CD4-positive, alpha-beta T cell treated with Interleukin-15 for 4 hours (primary cell): ENCODE measurements at places on chromosomes 12 and 14.

DNA sequence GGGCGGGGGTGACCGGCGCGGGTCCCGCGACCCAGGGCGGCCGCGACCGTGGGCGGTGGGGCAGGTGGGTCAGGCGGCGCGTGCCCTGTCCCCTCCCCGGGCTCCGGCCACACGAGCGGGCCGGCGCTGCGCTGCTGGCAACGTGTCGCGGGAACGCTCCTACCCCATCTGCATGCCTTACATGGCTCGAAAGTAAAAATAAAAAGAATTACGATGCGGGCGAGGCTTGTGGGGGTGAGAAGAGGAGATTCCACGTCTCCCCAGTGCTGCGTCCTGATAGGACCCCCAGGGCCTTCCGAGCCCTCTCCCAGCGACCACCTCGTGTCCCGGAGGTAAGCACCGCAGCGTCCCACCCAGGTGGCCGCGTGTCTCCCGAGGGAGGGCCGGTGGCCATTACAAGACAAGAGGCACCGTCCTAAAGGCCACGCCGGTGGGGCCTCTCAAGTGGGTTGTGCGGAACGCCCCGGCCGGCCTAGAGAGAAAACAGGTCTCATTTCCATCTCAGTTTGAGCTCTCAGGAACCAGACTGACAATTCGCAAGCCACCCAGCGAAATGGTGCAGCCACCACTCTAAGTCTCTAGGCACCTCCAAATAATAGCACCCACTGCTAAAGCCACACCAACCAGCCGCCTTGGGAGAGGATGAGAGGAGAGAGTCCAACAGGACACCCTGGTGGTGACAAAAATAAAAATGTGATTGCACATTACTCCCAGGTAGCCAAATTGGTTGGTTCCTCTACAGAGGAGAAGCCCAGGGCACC is 612 bp upstream of the FOXN3 start:
- peak; percentile 66 for DNase-seq

DNA sequence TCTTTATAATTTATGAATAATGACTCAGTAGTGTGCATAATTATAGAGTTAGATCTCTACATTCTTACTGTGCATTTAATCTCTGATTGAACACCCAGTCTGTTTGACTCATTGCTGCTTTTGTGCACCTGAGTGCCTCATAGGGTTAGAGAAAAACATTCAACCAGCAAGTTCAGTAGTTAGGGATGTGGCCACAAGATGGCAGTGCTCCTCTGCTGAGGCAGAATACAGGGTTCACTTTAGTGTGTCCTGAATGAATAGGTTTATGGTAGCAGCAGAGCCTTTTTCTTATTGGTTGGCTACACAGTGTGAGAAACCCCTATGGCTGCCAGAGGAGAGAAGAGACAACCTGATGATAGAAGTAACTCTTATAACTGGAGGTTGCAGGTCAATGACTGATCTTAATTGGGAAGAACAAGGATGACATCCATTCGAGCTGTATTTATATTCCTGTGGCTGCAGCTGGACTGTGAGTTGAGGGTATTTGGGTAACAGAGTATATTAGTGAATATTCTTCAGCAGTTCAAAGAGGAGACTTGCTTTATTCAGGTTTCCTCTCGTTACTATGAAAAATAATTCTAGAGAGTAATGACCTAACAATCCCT is 194.9 kb upstream of the OR4E1 start:
- peak; percentile 83 for DNase-seq

DNA sequence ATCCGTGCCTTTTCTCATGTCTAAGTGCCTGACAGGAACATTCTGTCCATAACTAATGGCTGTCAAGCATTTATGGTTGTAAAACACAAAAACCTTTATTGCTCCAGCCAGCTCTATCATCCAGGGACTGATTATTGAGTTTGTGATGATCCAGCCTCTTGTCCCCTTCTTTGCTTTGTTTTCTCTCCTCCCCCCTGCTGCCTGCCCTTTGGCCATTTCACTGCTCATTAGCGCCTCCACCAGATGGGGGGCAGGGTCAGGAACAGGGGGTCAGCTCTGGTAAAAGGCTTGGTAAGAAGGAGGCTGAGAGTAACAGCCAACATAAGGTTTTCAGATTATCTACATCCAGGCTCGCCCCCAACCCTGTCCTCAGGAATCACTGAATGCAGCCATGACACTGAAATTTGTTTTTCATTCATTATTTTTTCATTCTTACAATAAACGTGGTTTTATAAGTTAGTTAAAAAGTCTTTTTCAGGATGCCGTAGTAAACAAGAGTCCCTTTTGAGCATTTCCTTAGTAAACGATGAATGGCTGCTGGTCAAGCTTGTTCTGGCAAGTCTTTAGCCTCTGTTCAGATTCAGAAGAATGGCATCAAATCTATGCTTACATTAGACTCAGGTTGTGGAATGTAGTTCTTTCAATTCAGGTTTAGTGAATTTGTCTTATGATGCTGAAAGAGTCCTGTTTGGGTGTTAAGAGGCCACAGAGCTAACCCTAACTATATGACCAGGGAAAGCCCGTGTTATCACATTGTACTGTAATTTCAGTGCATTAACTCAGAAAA is 21.7 kb downstream of the HMGA2 start:
- no peak for DNase-seq

- no peak for DNase-seq
These were observed 6.7 kb downstream of the KITLG start for GRCh38 chr12:88573583-88573982.

DNA sequence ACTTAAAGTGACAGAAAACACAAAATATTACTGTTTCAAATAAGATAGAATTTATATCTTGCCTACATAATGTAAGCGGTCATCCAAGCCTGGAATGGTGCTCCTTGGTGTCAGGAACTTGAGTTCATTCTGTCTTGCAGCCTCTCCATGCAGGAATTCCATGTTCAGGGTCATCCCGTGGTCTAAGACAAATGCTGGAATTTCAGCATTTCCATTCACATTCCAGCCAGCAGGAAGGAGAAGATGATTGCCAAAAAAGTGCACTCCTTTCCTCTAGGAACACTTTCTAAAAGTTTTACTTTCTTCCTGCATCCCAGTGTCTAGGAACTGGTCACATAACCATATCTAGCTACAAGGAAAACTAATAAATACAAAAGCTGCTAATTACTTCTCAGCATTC is 106.3 kb downstream of the PTPRO start:
- no peak for DNase-seq

DNA sequence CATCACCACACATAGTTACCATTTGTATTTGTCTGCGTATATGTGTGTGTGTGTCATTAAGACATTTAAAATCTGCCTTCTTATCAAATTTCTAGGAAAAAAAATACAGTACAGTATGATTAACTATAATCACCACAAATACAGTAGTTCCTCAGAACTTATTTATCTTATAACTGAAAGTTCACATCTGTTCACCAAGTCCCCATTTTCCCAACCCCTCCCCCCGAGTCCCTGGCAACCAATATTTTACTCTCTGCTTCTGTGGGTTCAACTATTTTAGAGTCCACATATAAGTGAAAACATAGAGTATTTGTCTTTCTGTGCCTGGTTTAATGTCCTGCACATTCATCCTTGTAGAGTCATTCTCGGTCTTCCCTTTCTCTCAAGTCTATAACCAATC is 12.3 kb downstream of the CAPS2 start:
- no peak for DNase-seq

DNA sequence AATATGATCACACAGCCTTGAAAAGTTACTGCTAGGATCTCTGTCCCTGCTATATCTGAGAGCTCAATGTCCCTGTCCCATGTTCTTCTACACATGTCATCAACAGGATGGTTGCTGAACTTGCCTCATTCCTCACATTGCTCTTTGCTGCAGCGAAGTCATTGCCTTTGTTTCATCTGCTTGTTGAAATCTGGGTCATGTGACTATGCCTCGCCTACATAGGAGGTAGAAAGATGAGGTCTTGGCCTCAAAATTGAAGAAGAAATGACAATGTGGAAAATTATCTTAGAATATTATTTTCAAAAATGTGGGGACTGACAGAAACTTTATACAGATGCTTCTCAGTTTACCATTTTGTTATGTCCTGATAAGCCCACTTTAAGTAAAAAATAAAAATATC is 494.2 kb downstream of the SOX5 start:
- DNase-seq, result no peak

DNA sequence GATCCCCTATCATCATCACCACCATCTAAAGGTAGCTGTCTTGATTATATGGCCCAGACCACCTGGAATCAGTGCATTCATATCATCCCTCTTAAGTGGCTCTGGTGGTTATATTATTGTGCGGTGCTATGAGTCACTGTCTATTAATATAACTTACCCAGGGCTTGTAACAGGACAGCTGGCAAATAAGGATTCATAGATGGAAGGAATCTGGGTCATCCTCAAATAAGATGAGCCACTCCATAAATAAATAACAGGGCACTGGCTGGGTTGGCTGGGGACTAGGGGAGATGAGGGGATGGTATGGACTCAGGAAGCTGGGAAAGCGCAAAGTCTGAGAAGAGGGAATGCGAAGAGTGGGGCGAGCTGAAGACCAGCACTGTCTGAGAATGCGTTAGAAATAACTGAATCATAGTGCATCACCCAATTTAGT is 216.1 kb downstream of the NUAK1 start:
- no peak for DNase-seq

GRCh38 chr12:24361877-24362580 is 412.6 kb upstream of the SOX5 start:
- DNase-seq, result no peak

GRCh38 chr12:90836689-90837088 is 118.3 kb downstream of the CCER1 start:
- no peak for DNase-seq

GRCh38 chr12:32478858-32479725 is 79.7 kb downstream of the FGD4 start:
- DNase-seq, result no peak

DNA sequence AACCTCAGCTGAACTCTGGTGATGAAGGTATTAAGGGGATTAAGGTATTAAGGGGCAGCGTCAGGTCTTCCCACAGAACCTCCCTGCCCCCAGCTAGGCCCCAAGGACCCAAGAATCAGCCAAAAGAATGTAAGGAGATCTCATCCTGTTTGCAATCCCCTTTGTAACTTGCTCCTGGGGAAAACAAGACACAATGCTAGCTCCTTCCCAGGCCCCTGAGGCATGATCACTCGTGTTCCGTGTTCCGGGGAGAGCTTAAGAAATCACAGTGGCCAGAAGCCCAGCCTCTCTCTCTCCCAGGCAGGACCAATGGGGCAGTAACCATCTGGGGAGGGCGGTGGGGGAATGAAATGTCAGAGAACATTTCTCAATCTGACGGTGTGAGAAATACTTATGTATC is 33.2 kb downstream of the PIGH start:
- no peak for DNase-seq

GRCh38 chr14:70116278-70116677 is 72.5 kb downstream of the SLC8A3 start:
- no peak for DNase-seq

GRCh38 chr12:100716945-100717732 is 77.4 kb upstream of the ANO4 start:
- no peak for DNase-seq

DNA sequence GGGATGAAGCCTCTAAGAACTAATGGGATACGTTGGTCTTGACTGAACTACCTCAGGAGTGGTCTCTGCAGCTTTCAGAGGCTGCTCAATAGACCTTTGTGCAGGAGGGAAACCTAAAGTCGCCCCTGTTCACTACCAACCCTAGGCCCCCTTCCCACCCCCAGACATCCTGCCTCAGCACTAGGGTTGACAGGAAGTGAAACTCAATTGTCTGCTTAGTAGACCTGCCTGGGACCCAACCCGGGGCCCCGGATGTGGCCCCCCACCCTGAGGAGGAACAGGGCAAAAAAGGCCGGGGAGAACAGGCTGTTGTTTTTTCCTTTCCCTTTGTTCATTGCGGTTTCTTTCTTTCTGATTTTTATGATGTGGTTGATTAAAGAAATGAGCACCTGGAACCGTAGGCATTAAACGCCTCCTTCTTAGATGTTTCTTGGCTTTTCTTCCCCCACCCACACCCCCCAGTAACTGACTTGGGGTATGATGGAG is 1.6 kb upstream of the DGKA start:
- peak; percentile 90 for DNase-seq

- DNase-seq, result no peak
These were observed 2.2 kb downstream of the TMEM132C start for GRCh38 chr12:128269181-128269591.

GRCh38 chr12:127411166-127411915 is 855.6 kb upstream of the TMEM132C start:
- DNase-seq, result no peak

- DNase-seq, result no peak
These were observed 23.8 kb upstream of the SMCO2 start for GRCh38 chr12:27422697-27423096.

- DNase-seq, result no peak
These were observed 43.6 kb upstream of the PPP2R5C start for GRCh38 chr14:101717663-101718490.

GRCh38 chr12:90995010-90995409 is 9.8 kb downstream of the EPYC start:
- no peak for DNase-seq

GRCh38 chr12:96617178-96617577 is 127.8 kb downstream of the CFAP54 start:
- no peak for DNase-seq

- no peak for DNase-seq
These were observed 9.4 kb upstream of the DACT1 start for GRCh38 chr14:58628406-58628805.

- DNase-seq, result no peak
These were observed 100.9 kb upstream of the PARP11 start for GRCh38 chr12:3973973-3974644.

GRCh38 chr14:90296641-90297040 is 35.1 kb downstream of the NRDE2 start:
- DNase-seq, result no peak

DNA sequence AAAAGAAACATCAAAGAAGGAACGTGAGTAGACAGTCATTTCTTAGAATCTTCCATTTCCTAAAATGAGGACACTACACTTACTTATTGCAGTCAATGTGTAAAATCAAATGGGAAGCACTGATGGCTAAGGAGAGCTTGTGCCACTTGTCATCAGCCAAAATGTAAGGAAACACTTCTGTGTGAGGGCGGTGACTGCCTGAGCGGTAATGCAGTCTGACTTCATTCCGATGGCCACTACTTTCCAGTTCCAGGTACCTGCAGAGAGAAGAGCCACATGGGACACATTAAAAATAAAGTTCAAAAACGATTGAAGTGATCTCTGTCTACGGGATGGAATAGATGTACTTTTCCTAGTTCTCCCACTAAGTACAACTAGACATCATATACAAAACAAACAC is 96.3 kb downstream of the NELL2 start:
- DNase-seq, result no peak

DNA sequence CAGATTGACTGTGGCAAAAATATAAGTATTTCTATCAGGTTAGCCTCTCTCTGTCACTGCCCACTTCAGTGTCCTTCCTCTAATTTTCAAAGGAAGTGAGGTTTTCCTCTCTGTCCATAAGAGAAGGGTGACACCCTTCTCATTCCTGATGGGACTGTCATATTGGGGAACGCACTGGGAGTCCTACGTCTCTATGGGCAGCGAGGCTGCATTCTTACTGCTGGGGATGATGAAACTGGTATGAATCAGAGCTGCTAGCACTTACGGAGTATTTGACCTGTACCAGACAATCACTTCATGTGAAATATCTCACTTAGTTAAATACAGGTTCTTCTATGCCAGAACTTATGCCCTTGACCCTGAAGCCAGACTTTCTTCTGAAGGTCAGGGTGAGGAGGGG is 436.3 kb downstream of the DPF3 start:
- DNase-seq, result no peak
